ENCODE measurements at places on chromosomes 11 and 22. TPM values are rescaled to one million over a fixed set of nuclear protein-coding genes. Genes with fewer than 3 reads are reported as not detected.

GRCh38 chr11:105297463-105297862, 157.9 kb upstream of the CARD18 start:
- no peak for DNase-seq

DNA sequence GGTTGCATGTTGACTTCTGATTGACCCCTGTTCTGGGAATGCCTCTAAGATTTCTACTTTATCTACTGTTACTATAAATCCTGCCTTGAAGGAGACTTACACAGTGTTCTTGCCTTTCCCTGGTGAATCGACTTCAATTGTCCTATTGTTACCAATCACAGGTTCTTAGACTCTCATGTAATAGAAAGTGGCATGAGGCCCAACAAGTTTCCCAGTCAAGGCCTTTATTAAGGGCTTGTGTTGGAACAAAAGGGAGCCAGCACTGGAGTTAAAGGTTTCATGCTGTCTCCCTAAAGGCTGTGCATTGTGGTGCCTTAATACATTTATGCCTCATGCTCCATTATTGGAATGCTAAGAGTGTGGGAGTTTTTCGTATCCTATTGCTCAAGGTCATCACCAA, 23.3 kb downstream of the MS4A2 start:
- no peak for DNase-seq

GRCh38 chr11:17528906-17529843, 15.0 kb downstream of the USH1C start:
- DNase-seq = no peak

- peak; percentile 93 for DNase-seq
Measured at GRCh38 chr22:20569059-20570058, 61.9 kb downstream of the MED15 start.

DNA sequence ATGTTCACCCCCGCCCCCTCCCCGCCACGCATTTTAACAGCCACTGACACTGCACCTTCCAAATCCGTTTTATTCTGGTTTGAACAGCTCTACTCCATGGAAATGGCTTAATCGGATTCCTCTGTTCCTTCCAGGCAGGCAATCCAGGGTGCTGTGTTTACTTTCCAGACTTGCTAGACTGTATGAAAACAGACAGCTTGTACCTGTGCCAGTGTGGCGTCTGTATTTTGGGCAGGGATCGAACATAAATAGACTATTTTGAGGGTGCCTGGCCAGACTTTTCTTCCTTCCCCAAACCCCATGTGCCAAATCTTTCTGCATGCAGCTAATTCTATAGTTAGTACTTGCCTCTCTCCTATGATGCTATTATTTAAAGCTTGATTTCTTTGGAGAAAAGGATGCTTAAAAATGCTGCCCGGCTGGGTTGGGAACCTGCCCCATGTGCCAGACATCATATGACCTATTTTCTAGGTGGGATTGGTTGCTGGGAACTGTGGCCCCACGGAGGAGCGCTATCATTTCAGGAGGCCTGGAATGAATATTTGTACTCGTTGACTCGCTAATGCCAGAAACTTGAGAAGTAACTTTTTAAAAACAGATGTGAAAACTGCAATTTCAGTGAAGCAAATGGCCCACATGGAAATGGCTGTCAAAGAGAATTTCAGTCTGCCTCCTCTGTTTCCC, 814.8 kb downstream of the BRD1 start:
- no peak for DNase-seq

Gene FJX1
- total RNA-seq = 11.3 TPM
